T1000 (cell line): ENCODE measurements at places on chromosomes 3 and 15.

DNA sequence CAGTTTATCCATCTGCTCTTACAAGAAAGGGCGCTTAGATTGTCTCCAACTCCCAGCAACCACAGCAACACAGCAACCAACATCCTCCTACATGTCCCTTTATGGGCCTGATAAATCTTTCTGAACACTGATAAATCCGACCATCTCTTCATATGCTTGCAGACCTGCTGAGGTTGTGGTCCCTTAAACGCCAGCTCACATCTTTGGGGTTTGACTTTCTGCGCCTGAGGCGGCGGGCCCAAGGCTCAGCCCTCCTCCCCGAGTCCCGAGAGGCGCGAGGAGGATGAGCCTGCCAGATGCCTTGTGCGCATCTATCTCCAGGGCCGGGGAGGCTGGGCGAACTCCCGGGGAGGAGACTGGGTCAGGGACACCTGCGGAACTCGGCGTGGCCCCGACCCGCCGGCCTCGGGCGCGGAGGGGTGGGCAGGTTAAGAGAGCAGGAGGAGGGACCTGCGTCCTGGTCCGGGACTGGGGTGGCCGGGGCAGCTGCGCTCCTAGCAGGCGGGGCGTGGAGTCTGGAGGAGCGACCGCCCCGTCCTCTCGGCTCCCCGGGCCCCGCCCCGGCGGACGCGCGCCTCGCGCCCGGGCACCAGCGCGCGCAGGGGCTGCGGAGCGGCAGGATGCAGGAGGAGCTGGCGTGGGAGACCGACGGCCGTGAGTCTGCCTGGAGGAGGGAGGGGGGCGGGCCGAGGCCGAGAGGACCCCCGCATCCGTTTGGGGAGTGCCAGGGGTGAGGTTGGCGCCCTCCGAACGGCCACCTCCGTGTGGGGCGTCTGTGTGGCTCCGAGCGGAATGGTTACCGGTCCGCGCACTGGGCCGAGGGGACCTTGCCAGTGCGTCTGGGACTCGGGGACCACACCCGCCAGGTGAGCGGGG, at the start of gene ANKDD1A:
TSS of gene ANKDD1A (plus strand) at position 592 of the 876 bp plus-strand sequence. CDS start at position 621, 29 bp downstream.
- DNase-seq, result peak; percentile 65

DNA sequence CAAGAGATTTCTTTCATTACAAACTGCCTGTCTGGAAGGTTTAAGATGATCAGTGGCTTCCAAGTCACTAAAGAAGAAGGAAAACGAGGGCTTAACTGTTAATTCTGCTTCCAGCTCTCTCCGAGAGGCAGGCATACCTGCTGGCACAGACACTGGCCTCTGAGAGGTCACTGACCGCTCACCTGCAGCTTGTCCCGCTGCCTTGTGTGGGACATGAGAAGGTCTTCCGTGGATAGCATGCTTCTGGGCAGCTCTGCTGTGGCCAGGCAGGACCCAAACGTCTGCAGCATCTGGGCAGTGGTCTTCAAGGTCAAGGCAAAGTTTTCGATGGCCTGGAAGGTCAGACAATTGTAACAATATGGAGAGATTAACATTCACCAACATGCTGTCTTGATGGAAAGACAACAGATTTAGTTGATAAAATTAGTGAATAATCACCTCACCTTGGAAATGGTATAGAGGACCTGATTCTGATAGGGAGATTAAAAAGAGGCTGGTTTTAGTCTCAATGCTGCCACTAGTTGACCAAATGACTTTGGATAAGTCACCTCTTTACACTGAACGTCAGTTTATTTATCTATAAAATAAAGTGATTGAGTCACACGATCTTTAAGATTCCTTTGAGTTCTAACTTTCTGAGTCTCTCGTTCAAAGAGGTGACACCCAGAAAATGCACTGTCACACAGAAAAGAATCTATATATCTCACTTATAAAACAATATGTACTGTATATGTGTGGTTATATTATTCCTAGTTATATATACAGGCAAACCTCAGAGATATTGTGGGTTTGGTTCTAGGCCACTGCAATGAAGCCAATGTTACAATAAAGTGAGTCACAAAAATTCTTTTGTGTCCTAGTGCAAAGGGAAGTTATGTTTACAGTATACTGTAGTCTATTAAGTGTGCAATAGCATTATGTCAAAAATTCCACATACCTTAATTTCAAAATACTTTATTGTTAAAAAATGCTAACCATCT, 65.1 kb downstream of the B3GNT5 start:
- no peak for DNase-seq

GRCh38 chr3:22981166-22981565, 222.0 kb upstream of the UBE2E2 start:
- no peak for DNase-seq

DNA sequence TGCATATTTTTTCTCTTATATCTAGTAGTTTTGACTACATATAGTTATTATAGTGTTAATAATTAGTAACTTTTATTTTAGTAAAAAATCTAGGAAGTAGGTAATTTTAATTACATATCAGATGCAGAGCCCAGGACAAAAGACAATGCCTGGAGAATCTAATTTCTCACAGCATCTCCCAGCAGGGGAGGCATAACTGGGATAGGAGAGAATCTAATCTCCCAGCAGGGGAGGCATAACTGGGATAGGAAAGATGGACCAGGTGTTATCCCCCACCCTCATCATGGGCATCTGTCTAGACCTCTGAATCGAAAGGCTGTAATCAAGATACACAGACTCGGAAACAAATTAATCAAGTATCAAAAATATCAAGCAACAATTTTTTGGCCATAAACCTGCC, 58.2 kb downstream of the OSTN start:
- DNase-seq, result no peak

GRCh38 chr3:170038434-170039110, 777 bp downstream of the GPR160 start:
- DNase-seq, result no peak

- no peak for DNase-seq
Measured at GRCh38 chr15:67834581-67835296, 5.1 kb downstream of the RNU6-1 start.
